ENCODE measurements at places on chromosomes 13 and 19.
A peak's percentile ranks its signal among the peaks of the same experiment; 100 is the strongest.

DNA sequence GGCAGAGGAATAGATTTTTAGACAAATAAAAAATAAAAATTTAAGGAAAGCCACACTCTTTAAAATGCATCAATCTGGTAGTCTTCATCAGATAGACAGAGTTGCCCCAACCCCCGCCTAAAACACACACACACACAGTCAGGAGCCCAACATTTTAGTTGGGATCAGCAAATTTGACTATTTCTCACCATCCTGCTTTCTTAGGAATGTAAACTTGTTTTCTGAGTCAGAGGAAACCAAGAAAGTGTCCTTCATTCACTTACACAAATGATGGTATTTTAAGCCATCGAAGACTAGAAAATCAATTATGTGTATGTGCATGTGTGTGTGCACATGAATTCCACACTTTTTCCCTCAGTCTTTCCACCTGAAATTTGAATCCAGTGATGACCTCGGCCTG, 1657.5 kb downstream of the SLITRK1 start:
- no peak for DNase-seq

- no peak for DNase-seq
Measured at GRCh38 chr19:46859637-46860124, 1.1 kb upstream of the ARHGAP35 start.

DNA sequence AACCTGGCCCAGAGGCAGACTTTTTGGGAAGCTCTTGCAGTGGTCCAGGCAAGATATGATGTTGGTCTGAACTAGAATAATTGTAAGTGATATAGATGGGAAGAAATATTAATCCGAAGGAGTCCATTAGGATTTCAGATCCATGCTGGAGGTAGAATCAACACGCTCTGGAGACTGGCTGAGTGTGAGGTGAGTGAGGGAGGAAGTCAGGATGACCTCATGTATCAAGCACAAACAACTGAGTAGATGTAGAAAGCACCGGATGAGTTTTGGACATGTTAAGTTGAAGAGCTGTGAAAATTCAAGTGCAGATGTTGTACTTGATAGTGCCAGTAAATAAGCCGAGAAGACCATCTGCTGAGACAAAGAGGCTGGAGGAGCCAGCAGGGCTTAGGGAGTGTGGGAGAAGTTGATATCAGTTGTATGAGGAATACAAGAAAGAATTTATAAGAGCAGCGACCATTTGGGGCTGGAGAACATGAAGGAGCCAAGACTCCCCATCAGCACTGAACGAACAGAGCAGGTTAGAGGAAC, 5.3 kb upstream of the CNMD start:
- no peak for DNase-seq

GRCh38 chr13:109427148-109427547, 359.2 kb downstream of the IRS2 start:
- DNase-seq = peak; percentile 20

DNA sequence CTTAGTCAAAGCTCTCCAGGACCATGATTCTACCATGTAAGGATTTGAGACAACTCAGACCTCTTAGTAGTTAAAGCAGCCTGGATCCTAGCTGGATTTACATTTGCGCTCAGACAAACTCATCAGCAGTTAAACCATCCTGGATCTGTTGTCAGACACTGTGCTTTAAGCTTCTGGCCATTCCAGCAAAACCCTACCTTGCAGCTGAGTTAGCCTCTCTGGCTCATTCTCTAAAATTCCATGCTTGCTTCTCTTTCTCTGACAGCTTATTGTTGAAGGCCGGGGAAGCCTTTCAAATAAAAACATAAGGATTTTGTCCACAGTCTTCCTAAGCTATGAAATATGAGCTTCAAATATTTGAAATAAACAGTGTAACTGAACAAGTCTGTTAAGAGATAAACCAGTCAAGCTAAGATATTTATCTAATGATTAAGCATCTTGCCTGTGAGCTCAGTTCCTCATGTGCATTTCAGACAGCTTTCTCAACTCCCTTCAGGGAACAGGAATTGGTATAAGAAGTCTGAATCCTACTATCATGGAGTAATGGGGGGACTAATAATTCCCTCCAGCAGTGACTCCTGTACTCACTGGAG, 89.3 kb downstream of the SLAIN1 start:
- DNase-seq = no peak

DNA sequence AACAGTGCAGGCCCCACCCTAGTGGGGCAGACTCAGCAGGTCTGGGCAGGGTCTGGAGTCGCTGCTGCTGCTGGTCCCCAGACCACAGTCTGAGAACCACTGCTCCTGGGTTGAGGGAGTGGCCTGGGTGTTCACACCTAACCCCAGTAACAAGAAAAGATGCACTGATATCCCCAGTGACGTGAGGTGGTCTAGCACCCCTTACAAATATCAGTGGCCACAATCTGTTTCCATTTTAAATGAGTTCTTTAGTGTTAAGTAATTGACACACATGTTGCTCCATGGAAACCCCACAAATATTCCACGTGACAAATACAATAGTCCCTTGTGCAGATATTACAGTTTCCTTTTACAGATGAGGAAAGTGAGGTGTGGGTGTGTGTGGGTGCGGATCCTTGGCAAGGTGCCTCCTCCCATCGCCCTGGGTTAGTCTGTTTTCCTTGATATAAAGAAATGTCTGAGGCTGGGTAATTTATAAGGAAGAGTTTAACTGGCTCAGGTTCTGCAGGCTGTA, 96.3 kb upstream of the GPR183 start:
- DNase-seq = no peak

DNA sequence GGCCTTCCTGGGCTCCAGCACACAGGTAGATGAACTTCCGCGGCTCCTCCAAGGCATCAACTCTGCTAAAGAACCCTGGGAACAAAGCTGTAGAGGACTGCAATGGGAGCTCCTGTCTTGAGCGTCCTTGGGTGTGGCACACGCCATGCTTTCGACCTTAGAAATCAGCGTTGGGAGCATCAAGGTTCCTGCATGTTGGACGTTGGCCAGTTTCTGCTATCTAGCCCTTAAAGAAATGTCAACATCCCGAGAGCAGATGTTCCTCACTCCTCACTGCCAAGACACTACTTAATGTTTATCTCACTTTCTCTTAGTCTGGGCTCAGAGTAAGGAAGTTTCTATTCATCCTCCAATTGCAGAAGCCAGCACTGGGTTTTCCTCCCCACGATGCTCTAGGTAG, 70.6 kb upstream of the MEDAG start:
- no peak for DNase-seq

DNA sequence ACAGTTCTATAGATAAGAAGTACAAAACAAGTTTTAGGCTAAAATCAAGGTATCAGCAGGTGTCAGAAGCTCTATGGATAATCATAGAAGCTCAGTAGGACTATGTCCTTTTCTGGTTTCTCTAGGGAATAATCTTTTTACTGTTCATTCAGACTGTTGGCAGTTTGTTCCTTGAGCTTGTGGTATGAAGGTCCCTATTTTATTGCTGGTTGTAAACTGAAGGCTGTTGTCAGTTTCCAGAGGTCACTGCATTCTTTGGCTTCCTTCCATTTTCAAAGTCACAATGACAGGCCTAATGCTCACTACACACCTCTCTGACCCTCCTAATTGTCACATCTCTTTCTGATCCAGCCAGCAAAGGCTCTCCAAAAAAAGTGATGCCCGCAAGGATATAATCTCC, 337.9 kb upstream of the EDNRB start:
- no peak for DNase-seq

DNA sequence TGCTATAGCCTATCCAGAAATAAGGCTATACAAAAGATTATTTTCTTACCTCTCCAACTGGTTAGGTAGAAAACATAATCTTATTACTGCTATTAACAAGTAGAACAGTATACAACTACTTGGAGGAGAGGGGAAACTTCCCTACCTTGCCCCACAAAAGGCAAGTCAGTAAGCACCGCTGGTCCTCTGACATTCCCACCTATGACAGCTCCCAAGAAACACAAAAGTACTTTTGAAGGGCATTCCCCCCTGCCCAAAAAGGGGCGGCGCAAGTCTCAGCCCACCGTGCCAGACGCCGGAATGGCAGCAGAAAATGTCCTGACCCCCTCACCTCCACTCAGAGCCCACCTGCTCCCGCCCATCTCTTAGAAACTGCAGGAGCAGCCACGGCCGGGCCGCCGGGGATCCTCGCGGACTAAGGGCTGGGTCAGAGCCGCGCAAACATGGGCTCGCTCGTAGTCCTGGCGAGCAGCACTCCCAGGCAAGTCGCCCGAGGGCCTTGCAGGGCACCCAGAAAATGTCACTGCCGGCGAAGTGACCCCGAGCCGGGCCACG, 437 bp downstream of the SUCLA2 start:
- DNase-seq = no peak

- DNase-seq = no peak
Measured at GRCh38 chr19:40780582-40780981, 2.5 kb downstream of the RAB4B start.

- no peak for DNase-seq
Measured at GRCh38 chr13:33636243-33636642, 181.7 kb upstream of the RFC3 start.

GRCh38 chr13:63367522-63368198, 1952.0 kb upstream of the PCDH20 start:
- no peak for DNase-seq

- no peak for DNase-seq
Measured at GRCh38 chr13:110008816-110009215, 222.4 kb upstream of the IRS2 start.

DNA sequence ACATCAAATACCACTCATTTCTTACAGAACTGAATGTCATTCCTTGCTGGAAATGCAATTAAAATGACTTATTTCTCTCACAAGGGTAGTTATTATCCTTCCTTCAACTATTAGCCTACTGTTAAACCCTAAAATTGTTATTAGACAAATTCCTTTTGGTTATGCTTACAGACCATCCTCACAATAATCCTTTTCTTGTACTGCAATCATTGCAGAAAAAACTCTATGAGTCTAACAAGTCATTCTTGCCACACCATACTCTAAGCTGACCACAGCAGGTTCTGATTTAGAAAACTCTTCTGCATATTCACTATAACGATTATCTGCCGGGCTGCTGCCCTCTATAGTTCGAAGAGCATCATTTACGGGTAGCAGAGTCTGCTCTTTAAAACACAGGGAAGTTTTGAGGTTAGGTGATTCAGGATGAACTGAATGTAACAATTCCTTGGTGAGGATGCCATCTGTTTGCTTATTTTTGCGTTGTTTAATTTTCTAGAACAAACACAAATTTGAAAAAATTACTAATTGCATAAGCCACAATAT, 38.2 kb downstream of the MTMR6 start:
- DNase-seq = peak; percentile 24

GRCh38 chr19:16070366-16070990, 5.8 kb upstream of the TPM4 start:
- DNase-seq = no peak

DNA sequence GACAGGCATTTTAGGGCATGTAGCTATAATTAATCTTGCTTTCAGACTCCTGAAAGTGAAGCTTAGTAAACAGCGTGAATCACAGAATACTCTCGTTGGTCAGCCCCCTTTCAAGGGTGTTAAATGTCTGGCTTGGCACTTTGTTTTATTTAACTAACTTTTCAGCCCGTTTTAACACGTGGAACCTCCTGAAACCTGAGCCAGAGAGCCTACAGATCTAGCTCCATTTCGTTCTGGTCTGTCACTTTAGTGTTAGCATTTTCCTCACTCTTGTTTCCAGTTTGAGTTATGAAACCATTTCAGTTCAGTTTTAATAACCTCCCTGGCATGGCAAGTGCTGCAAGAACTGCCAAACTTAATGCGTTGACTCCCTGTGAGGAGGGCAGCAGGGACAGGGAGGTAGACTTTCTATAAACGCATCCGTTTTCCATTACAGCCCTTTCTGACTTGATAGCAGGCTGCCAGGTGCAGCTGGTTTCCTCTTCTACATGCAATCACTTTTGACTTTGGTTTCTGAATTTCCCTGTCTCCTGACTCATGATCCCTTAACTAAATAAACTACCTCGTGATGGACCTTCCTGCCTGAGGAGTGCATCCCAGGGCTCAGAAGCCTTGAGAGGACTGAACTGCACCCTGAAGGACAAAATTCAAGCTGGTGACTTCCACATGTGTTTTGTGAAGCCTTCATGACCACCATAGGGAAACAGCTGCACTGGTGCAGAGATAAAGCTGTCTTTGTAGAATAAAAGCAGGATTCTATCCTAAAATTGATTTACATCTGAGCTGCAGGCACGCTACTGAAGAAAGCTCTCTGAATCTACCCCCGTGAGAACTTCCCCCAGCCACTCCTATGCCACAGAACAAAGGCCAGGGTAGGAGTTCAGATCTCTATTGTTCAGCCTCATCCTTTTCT, 192.6 kb downstream of the DLEU7 start:
- DNase-seq = no peak

- peak; percentile 64 for DNase-seq
Measured at GRCh38 chr13:24032252-24032651, 128.3 kb upstream of the SPATA13 start.

DNA sequence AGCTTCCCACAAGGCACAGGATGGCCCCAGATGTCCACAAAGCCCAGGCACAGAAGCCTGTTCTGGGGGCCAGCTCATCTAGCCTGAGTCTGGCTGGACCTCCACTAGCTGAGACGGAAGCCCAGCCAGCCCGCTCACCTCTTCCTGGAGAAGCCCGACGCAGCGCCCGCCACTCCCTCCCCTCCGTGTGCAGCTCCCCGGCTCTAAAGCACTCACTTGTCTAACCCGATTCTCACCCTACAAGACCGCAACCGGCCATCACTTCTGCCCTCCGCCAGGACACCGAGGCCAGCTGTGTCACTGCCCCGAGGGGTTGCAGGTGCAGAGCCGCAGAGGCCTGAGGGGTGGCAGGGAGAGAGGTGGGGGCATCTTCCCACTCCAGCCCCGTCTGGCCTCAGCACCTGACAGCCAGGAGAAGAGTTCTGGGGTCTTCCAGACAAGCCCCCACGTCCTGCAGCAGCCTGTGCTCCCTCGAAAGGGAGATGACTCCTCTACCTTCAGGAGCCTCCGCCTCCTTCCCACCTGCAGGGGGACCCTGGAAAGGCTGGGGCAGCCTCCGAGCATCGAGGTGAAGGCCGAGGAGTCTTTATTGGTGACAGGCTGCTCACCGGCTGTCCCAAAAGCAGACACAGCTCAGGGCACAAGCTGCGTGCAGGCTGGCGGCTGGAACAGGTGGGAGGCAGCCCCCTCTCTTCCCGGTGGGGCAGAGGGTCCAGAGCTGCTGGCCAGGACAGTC, 5.9 kb upstream of the DIRAS1 start:
- no peak for DNase-seq

DNA sequence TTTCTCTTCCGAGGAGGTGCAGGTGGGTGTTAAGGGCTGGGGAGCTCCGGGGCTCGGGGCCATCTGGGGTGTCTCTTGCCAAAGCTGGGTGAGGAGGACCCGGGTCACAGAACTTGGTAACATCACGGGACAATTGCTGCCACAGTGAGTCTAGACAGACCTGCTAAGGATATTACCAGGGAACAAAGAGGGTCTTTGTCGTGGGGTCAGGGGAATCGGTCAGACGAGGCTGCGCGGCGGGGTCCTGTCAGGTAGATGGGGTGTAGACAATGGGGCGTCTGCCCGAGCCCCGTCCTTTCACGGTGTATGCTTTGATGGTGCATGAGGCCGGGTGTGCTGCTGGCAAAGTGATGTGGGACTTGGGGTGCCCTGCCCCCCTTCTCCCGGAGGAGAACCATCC, 7.8 kb downstream of the PGPEP1 start:
- no peak for DNase-seq

GRCh38 chr19:3073159-3073563, 10.9 kb upstream of the TLE5 start:
- DNase-seq = peak; percentile 35
